ENCODE measurements at places on chromosomes 1 and 21. TPM values are rescaled to one million over a fixed set of nuclear protein-coding genes. Genes with fewer than 3 reads are reported as not detected.

CRNN gene
- not detected for polyA plus RNA-seq

GRCh38 chr1:221161571-221162041, 282.4 kb downstream of the HLX start:
- no peaks in the 10 kb centered on the region for H3K36me3 ChIP-seq
- no peak overlapping the region for H3K27ac ChIP-seq
- no peak for DNase-seq
- no peak overlapping the region for H3K4me3 ChIP-seq
- H3K4me1 ChIP-seq = peaks cover 31% of the 10 kb centered on the region

IL19 gene
- not detected for polyA plus RNA-seq

DNA sequence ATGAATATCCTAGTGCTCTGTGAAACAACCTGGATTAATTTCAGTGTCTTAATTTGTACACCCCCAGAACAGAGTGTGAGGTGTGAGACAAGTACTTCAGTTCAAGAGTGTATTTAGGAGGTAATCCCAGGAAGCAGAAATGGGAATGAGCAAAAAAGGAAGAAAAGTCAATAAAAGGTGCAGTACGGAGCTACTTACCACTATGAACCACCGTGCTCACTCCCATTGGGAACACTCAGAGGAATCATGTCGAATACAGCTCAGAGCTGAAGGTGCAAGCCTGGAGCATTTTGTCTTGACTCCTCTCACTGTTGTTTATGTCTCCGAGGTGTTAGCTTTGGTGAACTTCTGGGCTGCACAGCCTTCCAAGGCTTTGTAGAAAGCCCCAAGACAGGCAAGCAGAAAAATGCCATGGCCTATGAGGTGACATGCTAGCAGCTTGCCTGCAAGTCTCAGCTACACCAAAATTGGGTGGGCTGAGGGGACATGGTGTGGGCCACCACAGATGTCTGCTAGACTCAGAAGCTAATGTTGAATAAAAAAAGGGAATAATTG, 7.4 kb upstream of the SVBP start:
- no peaks in the 10 kb centered on the region for H3K36me3 ChIP-seq
- peaks cover 19% of the 10 kb centered on the region for H3K4me1 ChIP-seq
- H3K4me3 ChIP-seq = no peak overlapping the region
- H3K27me3 ChIP-seq = no peaks in the 10 kb centered on the region

GRCh38 chr1:21955501-21956281, 18.6 kb upstream of the HSPG2 start:
- no peaks in the 10 kb centered on the region for H3K36me3 ChIP-seq
- H3K27ac ChIP-seq = no peak overlapping the region
- no peak overlapping the region for H3K4me3 ChIP-seq
- no peaks in the 10 kb centered on the region for H3K27me3 ChIP-seq
- no peak for DNase-seq
